ENCODE measurements at places on chromosomes 12 and 14.

GRCh38 chr12:68434391-68435298, 102.5 kb upstream of the MDM1 start:
- DNase-seq, result no peak

DNA sequence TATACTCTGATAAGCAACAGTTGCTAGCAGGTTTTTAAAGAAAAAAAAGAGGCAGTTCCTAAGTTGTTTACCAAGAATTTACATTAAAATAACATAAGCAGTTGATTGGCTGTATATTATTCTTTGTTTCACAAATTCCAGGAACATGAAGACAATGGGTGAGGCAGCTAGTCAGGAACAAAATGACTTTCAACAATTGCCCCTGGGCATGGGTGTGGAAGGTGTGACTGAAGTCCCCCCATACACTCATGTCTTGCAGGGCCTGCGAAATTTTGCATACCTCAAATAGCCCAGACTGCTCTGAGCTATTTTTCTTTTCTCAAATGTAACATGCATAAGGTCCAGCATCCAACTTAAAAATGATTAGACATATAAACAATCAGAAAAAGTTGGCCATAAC, 267.2 kb upstream of the DIO3 start:
- no peak for DNase-seq

DNA sequence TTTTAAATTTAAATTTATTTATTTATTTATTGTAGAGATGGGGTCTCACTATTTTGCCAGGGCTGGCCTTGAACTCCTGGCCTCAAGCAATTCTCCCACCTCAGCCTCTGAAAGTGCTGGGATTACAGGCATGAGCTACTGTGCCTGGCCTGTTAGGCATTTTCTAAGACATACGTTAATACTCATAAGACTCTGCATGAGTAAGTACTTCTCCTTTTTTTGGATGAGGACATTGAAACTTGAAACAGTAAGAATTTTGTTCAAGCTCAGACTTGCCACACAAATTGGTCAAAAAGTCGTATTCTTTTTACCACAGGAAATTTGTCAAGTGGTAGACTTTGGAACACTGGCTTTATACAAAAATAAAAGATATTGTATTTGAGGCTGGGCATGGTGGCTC, 187.4 kb upstream of the RASSF8 start:
- no peak for DNase-seq

DNA sequence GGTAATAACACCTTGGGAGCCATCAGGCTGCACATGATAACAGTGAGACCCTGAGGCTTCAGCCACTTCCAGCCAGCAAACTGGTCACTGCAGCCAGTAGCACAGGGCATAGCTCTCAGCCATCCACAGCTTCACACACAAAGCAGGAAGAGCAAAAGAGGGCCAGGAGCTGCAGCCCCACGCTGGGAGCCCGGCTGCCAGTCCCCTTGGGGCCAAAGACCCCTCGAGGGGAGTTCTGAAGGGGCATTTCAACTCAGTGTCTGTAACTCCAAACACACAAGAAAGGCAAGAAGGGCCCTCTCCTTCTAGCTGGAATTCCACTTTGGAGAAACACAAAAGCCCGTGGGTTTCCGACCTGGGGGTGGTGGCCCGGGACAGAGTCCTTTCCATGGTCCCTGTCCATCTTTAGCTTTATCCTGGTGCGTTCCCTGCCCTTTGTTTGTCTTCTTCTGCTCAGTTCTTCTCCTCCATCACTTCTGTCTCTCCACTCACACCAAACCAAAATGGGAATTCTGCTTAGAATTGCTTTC, 151.8 kb upstream of the FKBP4 start:
- no peak for DNase-seq

DNA sequence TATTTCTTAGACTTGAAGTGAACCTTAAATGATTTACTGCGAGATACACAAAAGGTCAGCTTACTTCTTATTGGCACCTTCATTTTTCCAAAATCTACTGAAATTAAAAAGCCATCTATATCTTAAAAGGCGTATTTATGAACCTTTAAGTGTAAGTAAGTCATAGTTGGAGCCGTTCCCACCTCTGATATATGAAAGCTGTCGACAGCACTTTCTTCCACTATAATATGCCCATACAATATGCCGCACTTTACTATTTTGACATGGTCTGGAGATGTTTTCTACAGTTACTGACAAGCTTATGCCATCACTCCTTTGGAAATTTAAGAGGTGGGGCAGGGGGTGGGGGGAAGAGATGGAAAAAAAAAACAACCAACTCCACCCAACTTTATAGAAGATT, 155.3 kb downstream of the PHETA1 start:
- DNase-seq, result no peak

- no peak for DNase-seq
Measured at GRCh38 chr12:89384807-89385206, 32.5 kb upstream of the DUSP6 start.

DNA sequence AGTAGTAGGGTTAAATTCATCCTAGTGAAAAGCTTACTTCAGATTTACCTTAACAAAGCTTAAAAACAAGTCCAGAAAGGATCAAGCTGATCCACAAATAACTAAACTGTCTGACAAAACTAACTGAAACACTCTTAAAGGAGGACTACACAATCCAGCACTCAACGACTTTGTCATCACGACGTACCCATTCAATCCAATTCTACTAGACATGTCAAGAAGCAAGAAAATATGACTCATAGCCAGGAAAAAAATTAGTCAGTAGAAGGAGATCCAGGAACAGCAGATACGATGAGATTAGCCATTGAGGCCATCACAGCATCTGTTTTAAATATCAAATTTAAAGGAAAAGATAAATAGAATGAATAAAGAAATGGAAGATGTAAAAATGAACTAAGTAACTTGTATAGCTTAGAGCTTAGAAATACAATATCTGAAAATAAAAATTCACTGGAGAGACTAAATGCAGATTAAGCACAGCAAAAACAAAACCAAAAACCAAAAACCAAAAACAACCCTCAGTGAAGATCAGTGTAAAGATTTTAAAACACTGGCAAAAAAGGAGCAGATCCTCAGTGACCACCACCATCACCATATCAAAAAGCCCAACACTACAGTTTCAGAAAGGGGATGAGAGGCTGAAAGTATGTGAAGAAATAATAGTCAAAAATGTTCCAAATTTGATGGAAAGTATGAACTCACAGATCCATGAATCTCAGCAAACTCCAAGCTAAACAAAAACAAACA, 95.0 kb upstream of the CCND2 start:
- no peak for DNase-seq

- no peak for DNase-seq
Measured at GRCh38 chr14:72146241-72146640, 214.0 kb downstream of the RGS6 start.

DNA sequence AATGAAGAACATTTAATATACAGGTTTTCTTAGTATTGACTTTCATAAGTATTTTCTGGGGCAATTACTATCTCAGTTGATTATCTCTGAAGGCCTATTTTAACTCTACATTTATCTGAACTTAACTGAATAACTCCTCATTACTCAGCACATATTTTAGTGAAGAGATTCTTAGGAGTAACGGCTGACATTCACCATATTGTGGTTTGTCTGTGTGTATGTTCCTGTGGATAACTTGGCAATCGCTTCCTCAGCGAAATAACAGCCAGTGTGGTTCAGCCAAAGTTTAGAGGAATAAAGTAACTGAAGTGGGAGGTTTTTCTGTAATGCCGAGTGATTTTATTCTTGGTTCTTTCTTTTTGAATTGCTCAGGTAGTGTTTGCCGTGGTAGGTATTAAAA, 168.0 kb downstream of the RAD51B start:
- no peak for DNase-seq

DNA sequence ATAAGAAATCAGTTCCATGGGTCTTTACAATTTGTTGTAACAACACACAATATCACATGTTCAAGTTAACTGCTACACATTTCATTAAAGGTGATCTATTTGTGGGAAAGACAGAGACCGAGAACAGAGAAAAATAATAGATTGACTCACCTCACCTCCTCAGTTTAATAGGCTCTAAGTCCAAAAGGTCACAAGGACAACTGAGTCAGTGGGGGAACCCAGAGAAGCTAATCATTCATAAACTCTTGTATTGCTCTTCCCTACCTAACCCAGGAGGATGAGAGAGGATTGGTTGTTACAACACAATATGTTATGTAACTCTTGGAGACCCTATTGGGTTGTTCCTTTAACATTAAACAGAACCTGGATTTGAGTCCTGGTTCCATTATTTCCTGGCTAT, 72.2 kb upstream of the CRY1 start:
- DNase-seq, result no peak

DNA sequence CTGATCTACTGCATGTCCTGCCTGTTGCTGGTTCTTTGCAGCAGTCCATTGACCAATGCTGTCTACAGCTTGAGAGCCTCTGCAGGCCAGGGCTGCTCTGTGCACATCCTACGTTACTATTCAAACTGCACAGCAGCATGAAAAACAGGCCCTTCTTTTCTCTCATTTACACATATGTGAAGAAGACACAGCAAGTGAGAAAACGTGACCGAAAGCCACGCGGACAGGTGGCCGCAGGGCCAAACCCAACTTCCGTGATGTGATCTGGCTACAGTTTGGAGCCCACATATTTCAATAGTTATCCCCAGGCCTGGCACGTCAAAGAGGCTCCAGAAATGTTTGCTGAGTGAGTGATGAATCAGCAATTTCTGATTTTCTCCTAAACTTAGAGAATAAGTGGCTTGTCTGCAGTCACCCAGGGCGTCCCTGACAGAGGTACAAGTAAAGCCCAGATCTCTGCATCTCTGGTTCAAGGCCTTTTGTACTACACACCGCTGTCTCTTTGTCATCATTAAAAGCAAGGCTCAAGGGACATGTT, 17.9 kb upstream of the TCL1B start:
- DNase-seq, result no peak

- DNase-seq, result no peak
Measured at GRCh38 chr14:20996521-20996920, 2.6 kb upstream of the SLC39A2 start.

DNA sequence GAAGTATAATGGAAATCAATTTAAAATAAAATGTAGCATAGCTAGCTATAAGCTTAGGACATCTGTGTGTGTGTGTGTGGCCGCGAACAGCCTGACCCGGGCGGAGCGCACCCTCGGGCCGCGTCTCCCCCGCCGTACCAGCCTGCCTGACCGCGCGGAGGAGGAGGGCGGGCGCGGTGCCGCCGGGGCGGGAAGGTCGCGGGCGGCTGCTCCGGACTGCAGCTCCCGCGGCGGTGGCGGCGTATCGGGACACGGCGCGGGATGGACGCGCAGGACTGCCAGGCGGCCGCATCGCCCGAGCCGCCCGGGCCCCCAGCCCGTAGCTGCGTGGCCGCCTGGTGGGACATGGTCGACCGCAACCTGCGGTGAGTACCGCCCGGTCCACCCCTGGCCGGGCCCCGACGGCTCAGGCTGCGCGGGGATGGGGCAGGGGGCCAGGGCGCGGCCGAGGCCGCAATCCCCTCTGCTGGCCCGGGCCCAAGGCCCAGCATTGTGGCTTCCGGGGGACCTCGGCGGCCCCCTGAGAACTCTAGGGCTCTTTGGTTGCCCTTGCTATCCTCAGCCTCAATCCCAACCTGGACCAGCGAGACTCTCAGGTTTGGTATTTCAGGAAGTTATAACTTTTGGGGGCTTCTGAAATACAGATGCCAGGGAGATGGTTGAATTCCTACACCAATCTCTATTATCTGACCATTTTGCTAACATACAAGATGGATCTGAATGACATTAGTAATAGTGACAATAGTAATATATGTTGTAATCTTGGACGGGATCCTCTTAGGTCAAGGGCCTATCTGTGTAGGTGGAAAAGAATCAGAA, at the start of gene ABHD12B:
Gene ABHD12B, plus strand, starts transcription at position 140 of the 819 bp plus-strand sequence. Its CDS starts 122 bp downstream, at position 262.
- no peak for DNase-seq

- DNase-seq, result no peak
Measured at GRCh38 chr12:119659289-119659897, 8.5 kb upstream of the PRKAB1 start.

- no peak for DNase-seq
Measured at GRCh38 chr12:14239350-14239934, 126.0 kb upstream of the ATF7IP start.

GRCh38 chr12:50988871-50989270, 36.5 kb downstream of the HIGD1C start:
- no peak for DNase-seq

- DNase-seq, result no peak
Measured at GRCh38 chr12:105294886-105295479, 35.5 kb upstream of the C12orf75 start.

GRCh38 chr14:70724110-70724509, 82.4 kb downstream of the TTC9 start:
- no peak for DNase-seq

- DNase-seq, result no peak
Measured at GRCh38 chr14:96589577-96589976, 87.4 kb downstream of the PAPOLA start.

DNA sequence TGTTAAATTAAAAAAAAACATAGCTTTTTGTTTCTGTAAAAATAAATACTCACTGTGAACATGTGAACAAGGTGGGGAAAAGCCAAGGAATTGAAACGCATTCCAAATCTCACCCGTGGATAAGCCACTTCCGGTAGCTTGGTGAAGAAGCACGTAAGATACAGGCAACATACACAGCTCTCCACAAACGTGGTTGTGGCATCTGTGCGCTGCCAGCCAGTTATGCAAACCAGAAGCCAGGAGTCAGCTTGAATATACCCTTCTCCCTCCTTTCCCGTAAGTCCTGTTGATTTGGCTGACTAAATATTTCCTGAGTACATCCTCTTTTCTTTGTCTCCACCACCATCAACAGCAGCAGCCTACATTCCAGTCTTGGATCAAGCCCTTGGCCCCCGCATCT, 486.2 kb downstream of the VRK1 start:
- DNase-seq, result no peak

- DNase-seq, result no peak
Measured at GRCh38 chr12:43832463-43833168, 3.3 kb upstream of the TMEM117 start.

GRCh38 chr14:74908861-74909341, 14.2 kb downstream of the RPS6KL1 start:
- no peak for DNase-seq

GRCh38 chr12:127896661-127897060, 370.3 kb upstream of the TMEM132C start:
- DNase-seq, result no peak

- no peak for DNase-seq
Measured at GRCh38 chr12:124650912-124651311, 83.5 kb upstream of the NCOR2 start.

- DNase-seq, result no peak
Measured at GRCh38 chr12:65585648-65586602, 238.4 kb upstream of the HMGA2 start.

GRCh38 chr14:60643141-60643462, 6.2 kb downstream of the SIX1 start:
- DNase-seq, result no peak

- DNase-seq, result no peak
Measured at GRCh38 chr12:113397497-113398197, 6.0 kb downstream of the SDS start.

- DNase-seq, result no peak
Measured at GRCh38 chr12:24705741-24706358, 243.1 kb downstream of the BCAT1 start.

- DNase-seq, result no peak
Measured at GRCh38 chr14:74582910-74583581, 29.0 kb downstream of the LTBP2 start.
